ENCODE measurements at places on chromosomes 6 and 20.

DNA sequence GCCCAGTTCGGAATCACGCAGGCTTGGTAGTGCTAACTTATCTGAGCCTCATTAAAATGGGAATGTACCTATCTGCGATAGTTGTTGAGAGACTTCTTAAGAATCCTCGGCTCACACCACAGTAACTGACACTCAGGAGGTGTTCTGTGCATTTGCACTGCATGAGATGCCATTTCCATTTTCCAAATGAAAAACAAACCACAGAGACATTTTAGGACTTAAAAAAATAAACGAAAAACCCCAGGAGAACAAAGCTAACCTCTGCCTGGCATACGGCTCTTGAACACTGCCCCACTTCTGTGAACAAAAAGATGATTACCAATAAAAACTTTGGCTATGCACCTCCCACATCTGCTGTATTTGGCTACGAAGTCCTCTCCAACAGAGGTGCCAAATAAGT, 37.6 kb downstream of the BEND3 start:
- DNase-seq, result no peak

- DNase-seq, result no peak
Observed at GRCh38 chr6:1946583-1946982, 298.8 kb downstream of the GMDS start.

GRCh38 chr20:8139899-8140298, 7.8 kb downstream of the PLCB1 start:
- no peak for DNase-seq

- no peak for DNase-seq
Observed at GRCh38 chr20:59663513-59664060, 59.2 kb downstream of the PHACTR3 start.

DNA sequence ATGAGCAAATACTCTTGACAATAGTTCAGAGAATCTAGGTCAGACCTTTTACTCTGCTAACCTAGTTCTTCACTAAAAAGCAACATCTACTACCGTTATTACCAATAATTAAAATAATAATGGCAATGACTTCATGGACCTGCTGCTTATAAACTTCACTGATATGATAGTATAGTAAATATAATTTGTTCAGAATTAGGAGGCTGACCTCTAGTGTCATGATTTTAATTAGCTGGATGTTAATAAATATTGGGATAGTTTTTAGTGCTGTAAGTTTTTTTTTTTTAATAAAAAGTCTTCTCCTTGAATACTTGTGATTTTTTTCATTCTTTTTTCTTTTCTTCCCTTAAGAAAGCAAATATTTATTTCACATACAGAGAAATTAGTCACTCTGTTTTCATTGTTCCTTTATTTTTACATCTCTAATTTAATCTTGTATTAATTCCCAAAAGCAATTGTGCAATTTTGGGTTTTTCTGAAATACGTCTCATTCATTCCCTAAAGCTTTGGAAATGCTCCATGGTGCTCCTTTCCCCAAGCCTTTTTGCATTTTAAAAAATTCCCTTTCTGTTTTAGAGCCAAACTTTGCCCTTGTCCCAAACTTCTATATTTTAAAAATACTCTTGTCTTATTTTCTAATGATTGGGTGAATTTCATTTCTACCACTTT, 46.6 kb upstream of the UST start:
- no peak for DNase-seq

DNA sequence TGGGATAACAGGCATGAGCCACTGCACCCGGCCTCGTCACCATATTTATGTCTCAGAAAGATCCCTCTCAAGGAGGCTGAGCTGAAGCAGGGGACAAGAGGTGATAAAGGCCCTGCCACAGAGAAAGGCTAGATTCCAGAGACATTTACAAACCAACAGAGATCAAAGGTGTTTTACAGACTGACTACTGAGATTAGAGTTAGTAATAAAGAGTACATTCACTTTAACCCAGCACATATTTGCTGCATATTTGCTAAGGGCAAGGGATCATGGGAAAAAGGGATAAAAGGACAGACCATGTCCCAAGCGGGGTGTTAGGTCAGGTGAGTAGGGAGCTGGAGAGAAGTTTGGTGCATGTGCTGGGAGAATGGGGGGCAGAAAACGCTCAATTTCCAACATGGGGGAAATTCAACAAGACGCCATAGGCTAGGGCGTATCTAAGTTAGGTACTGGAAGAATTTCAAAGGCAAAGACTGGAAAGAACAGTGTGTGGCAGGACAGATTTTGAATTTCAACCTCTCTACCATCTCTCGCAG, 43.8 kb upstream of the SEC63 start:
- no peak for DNase-seq

- no peak for DNase-seq
Observed at GRCh38 chr6:2963756-2964155, 7.6 kb downstream of the SERPINB6 start.

GRCh38 chr6:38725414-38726183, 10.5 kb downstream of the DNAH8 start:
- DNase-seq, result no peak

DNA sequence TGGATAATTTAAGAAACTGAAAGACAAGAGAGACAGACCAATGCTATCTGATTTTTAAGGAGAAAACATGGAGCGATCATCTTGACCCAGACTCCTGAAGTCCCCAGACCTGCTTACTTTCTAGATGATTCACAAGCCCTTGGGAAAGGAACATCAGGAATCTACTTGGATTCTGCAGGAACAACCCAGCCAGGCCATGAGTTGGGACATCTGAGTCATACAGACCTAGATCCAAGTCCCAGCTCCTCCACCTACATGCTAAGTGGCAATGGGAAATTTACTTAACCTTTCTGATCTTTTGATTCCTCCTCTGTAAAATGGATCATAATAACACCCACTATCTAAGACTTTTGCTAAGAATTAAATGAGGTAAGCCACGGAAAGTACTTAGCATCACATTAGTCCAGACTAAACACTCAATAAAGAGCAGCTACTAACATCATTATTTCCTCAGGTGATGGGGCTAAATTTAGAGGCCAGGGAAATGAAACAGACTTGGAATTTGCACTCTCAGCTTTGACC, 61.0 kb upstream of the MAFB start:
- DNase-seq, result no peak

All from vagina (tissue), 2 donors.